ENCODE measurements at places on chromosomes 7 and 10.

- no peak for DNase-seq
These were observed 2.0 kb downstream of the PAOX start for GRCh38 chr10:133381036-133381435.

GRCh38 chr7:115038158-115038557, 116.3 kb downstream of the MDFIC start:
- DNase-seq, result peak; percentile 35

DNA sequence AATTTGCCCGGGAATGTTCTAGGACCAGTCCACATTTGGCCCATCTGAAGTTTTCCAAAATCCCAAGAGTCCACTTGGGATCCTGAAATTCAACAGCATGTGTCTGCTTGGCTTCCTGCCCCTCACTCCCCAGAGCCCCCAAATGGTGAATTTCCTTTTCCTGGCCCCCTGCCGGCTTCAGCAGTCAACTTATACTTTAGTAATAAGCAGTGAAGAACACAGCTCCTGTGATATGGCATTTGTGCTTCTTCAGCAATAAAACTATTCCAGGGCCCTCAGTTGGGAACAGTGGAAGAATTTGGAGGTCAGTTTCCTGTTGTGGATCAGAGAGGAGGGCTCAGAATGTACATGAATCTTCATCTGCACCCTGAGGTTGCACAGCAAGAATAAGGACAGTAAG, 51.1 kb downstream of the PRF1 start:
- DNase-seq, result no peak

GRCh38 chr7:29158795-29159423, 12.6 kb upstream of the CPVL start:
- no peak for DNase-seq

DNA sequence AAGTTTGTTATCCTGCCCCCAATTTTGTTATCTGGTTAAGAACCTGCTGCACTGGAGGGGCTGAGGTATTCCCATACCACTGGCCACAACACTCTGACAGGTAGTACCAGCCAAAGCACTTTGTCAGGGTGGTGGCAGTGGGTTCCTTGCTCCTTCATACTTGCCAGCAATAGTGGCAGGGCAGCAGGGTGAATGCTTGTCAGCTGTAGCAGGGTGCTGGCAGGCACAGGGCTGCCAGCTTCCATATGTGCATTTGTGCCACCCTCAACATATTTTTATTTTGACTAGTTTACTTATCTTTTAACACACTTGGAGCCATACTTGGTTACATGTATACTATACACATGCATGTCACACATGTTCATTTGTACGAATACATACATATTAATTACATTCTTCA, 294.0 kb upstream of the VWC2 start:
- DNase-seq, result no peak

- DNase-seq, result no peak
These were observed 129.6 kb downstream of the ATP6V0E2 start for GRCh38 chr7:150003304-150003810.

DNA sequence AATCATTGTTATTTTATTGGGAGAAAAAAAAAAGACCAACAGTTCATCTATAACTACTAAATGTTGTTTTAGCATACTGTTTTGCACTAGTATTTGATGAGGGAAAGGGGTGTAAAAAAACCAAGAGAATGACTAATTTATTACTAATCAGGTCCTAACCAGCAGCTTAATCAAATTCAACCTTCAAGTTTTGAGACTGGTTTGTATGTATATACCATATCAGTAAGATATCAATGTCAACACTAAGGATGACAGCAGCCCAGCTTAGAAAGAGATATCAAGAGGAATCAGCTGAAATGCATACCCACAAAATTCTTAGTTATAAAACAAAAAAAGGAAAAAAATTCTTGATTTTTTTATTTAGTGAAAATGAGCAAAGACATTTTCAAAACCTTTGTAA, 122.6 kb downstream of the KMT2C start:
- DNase-seq, result no peak

- no peak for DNase-seq
These were observed 190.0 kb upstream of the SMIM30 start for GRCh38 chr7:113308399-113308798.

GRCh38 chr10:7811000-7811399, 7.3 kb upstream of the TAF3 start:
- DNase-seq, result no peak

All from SHP77 treated with DMSO at 0.1 percent for 48 hours (cell line).